ENCODE measurements at places on chromosomes 7 and 10.
A peak's percentile ranks its signal among the peaks of the same experiment; 100 is the strongest.

- peak; percentile 91 for DNase-seq
Measured at GRCh38 chr7:51545131-51545530, 228.5 kb upstream of the COBL start.

- no peak for DNase-seq
Measured at GRCh38 chr10:72244573-72245038, 28.5 kb upstream of the ASCC1 start.

GRCh38 chr10:127922675-127923366 is 15.9 kb downstream of the PTPRE start:
- DNase-seq: no peak

DNA sequence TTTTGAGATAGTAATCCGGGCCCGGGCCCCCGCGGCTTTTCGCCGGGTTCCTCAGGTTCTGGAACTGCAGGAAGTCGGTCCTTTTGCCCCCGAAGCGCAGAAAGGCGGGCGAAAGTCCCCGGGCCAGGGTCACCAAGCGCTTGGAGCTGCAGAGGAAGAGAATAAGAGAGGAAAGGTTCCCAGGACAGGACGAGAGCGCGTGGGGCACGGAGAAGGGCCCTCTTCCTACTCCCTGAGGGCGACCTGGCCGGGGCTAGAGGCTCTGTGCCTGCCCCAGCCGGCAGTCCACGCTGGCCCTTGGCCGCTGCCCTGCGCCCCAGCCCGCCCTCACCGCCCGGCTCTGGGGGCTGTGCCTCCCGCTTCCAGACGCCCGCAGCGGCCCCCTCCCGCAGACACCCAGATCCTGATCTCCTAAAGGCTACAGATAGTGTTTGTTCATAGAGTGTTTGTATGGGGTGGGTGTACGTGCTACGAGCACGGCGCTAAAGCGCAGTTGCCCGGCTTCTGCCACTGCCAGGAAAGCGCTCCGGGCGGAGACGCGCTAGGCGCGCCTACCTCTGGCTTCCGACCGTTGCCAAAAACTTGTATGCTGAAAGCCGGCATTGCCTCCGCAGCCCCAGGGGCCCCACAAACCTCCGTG is 3.2 kb downstream of the HPSE2 start:
- no peak for DNase-seq

GRCh38 chr7:11228515-11228914 is 254.8 kb downstream of the PHF14 start:
- DNase-seq: peak; percentile 2

DNA sequence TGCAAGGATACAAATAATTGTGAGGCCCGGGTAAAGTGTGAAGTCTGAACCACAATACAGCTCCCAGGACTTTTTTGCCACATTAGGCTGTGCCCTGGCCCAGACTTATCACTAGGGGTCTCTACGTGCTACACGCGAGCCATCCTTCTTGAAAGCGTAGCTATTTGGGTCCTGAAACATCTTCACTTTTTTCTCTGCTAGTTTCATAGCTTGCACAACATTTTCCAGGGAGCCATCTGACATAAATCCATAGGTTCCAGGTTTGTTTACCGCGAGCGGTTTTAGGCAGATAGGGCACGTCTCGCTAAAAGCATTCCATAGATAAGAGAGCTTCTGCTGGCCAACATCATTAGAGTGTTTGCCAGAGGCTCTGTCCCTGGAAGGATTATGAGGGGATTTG is 226.5 kb downstream of the RPS24 start:
- no peak for DNase-seq

- no peak for DNase-seq
Measured at GRCh38 chr10:21599582-21599981, 65.5 kb downstream of the MLLT10 start.

DNA sequence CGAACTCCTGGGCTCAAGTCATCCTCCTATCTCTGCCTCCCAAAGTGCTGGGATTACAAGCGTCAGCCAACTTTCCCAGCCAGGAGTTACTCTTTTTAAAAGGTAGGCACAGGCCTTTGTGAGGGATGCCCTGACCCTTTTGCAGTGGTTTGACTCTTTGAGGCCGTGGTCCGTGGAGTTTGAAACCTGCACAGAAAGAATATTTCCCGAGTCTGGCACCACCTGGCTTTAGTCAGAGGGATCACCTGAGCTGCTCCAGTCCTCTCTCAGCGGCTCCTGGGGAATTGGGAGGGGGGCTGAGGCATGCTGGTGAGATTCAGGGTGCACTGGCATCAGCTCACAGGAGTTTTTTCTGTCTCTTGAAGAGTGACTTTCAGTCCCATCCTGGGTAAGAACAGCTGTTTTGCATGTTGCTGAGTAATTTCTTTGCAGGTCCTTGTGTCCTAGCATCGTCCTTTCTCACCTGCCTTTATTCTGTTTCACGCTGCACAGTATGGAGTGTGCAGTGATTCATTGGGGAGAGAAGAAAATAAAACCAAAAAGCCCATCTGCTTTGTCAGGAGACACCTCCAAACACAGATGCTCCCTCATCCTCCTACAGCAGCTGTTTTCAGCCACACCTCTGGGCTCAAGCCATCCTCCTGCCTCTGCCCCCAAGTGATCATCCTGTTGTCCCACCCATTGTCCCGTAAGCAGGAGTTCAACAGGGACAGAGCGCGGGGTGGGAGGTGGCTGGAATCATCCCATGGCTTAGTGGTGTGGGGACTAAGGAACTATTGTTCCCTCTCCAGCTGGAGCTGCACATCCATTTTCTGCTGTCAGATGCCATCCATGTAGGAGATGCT is 284.7 kb downstream of the CAMK1D start:
- DNase-seq: no peak

DNA sequence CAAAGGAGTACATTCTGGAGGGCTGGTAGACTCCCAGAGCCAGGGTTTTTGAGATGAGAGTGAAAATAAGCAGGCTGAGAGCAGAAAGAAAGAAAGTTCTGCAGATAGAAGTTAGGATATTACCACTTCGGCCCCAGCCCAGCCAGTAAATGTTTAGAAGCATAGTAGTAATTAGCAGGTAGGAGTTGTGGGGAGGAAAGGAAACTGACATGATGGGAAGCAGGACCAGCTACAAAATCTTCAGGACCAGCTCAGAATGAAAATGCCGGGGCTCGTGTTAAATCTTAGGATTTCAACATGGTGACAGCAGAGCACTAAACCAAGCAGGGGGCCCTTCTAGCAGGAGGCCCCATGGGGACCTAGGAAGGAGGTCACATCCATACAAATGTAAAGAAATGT is 28.7 kb downstream of the PRSS2 start:
- no peak for DNase-seq

DNA sequence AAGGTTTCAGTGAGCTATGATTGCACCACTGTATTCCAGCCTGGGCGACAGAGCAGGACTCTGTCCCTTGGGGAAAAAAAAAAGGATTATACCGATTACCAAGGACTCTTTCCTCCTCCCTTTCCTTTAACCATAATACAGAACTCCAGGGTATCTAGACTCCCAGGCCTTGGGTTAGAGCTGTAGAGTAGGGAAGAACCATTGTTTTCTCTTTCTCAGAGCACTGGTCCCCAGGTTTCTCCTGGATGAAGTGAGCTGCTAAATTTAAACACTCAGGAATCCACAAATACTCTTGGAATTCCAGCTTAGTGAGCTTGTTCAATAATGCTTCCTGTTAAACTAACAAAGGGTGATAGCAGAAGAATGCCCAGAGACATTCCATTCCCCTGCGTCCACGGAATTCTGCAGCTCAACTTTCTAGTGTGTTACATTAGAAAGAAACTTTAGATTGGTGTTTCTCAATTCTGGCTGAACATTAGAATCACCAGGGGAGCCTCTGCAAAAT is 14.6 kb upstream of the RPEL1 start:
- DNase-seq: no peak

DNA sequence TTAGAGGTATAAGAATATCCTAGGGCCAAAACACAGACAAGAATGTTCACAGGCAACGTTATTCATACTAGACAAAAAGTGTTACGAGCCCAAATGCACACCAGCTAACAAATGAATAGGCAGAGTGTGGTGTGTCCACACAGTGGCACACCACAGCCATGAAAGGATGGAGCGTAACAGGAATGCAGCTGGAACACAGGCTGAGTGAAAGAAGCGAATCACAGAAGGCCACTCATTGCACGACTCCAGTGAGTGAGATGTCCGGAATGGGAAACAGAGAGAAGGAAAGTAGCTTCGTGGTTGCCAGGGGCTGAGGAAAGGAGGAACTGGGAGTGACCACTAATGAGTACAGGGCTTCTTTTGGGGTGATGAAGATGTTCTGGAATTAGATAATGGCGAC is 198.8 kb downstream of the TNS3 start:
- DNase-seq: no peak

GRCh38 chr10:104028146-104028545 is 57.5 kb downstream of the COL17A1 start:
- peak; percentile 26 for DNase-seq

GRCh38 chr7:117562759-117563158 is 82.9 kb downstream of the CFTR start:
- no peak for DNase-seq

DNA sequence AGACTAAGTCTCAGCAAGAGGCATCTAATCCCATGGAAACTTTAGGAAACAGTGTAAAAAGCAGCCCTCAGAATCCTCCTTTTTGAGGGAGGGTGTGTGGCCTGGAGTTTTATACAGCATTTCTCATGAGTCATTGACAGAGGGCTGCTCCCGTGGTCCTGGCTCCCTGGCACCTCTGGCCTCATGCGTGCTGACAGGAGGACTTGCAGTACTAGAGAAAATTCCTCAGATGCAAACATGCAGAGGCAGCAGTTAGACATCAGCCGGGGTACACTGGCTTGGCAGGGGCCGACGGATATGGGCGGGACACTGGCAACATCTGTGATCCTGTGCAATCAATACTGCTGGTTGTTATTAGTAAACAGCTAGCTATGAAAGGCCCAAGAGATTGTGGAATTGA is 925.1 kb upstream of the CELF2 start:
- DNase-seq: no peak

GRCh38 chr7:2855386-2855785 is 11.3 kb upstream of the GNA12 start:
- DNase-seq: no peak

DNA sequence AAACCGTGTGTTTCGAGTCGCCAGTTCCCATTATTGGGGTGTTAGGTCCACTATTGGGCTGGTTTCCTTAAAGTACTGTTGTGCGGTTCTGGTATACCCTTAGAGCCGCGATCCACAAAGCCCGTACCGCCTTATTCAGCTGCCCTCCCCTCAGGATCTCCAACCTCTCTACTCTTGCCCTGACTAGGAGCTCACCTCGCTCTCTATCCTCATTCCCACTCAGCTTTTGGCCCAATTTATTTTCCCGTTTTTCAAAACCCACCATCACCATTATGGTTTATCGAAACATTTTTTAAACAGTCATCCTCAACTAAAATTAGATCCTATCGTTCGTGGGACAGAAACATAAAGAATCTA is 461 bp upstream of the ETV1 start:
- no peak for DNase-seq

DNA sequence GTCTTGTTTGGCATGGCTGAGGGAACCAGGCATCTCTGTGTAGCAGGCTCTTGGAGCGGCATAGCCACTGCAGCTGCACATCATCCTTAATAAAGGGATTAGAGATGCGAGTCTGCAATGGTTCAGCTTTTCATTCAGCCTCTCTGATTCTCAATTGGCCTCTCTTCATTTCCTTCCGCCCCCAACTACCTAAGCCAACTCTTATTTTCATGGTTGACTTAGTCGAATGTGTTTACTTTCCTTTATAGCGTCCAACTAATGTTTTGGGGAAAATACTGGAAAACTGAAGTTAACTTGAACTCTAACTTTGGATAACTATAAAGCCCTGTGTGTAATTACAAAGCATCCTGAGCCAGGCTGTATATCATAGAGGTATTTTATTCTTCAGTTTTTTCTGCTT is 202.2 kb upstream of the KIAA1217 start:
- no peak for DNase-seq

DNA sequence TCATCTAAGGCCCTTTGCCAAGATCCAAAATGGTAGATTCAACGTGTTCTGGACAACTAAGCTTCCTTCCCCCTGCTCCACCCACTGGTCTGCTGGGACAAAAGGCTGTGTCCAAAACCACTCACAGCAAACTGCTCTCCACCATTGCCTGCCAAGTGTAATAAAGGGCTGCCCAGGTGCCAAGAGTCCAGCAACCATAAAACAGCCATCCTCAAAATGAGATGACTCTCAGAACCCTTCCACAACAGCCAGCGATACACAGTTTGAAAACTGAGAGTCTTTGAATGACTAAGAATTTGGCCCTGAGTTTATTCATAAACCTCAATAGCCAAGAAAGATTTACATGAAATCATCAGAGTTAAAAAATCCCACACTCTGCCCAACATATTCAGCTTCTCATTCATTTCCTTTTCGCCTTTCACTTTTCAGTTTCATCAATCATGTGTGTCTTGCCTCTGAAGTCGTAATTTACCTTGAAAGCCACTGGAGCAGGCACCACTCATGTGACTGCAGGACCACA is 658.1 kb upstream of the MGMT start:
- no peak for DNase-seq

GRCh38 chr7:2197436-2198155 is 35.1 kb downstream of the MAD1L1 start:
- DNase-seq: no peak

DNA sequence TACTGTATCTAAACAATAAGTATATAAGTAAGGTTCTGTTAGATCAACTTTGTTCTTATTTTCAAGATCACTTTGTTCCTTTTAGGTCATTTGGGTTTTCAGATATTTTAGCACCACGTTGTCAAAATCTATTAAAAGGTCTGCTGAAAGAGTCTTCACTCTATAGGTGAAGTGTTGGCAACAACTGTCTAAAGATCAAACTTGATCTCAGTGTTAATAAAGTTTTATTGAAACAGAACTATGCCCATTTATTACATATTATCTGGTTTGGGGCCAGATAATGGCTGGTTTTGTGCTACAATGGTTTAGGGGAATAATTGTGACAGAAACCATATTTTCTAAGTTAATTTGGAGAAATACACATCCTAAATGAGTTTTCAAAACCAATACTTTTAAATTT is 478.9 kb upstream of the GRM3 start:
- DNase-seq: no peak

DNA sequence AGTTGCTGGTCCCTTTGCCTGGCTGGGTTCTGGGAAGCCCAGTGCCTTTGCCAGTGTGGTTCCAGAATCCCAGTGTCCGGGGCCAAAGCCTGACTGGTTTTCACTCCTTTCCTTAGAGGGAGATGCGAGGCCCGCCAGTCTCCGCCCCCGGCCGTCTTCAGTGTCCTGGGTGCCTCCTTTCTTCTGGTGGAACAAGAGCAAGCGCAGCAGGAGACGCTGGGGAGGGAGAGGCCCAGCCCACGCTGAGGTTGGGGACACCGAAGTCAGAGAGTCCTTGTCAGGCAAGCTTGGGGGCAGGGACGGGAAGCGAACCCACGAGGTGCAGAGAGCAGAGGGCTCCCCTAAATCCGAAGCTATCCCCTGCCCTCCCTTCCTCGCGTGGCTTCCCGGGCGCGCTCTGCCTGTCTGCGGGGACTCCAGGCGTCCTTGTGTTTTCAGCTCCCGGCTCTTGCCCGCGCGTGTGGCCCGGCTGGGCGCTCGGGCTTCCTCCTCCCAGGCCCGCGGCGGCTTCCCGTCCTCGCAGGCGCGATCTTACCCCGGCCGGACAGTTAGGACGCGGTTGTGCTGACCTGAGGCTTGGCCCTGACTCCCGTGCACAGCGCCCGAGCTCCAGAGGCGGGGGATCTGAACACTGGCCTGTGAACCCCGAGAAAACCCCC is 60.6 kb upstream of the UBE3C start:
- no peak for DNase-seq

DNA sequence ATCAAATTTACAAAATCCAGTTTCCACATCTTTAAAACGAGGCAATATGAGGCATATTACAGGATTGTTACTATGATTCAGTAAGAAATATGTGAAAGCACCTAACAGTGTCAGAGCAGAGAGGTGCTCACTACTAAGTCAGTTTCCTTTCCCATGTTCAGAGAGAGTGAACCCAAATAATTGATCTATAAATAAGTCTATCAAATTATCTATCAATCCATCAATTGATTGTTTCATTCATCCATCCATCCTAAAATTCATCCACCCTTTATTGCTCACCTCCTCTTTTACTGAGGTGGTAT is 340.8 kb downstream of the SUGCT start:
- no peak for DNase-seq

All from NCI-H510A treated with DMSO at 0.1 percent for 48 hours (cell line).